T follicular helper cell (primary cell): ENCODE measurements at places on chromosomes 11 and 22.

- DNase-seq: no peak
These were observed 56.1 kb upstream of the NARS2 start for GRCh38 chr11:78630561-78631303.

DNA sequence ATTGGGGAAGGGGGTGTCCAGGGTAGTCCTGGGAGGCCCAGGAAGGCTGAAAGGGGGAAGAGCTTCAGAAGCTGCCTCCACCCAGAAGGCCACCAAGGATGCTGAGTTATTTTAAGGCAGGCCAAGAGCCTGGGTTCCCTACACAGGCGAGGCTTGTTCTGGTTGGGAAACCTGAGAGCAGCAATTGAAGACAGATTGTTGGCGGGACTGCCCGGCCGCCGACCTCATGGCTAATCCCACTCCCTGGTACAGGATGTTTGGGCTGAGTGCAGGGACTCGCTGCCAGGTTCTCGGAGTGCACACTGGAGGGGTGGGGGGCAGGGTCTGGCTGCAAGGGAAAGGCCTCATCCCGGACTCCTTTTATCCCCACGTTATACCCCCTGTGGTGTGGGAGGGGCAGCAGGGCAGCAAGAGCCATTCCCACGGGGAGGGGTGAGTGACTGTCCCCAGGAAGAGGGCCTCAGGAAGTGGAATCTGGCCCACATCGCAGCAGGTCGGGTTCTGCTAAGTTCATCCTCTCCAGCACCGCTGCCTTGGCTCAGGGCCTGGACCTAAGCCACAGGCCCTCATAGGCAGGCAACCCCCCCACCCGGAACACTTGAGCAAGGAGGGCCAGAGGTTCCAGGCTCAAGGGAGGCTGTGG, 43.6 kb upstream of the PRR5 start:
- no peak for DNase-seq

GRCh38 chr11:63494975-63495374, 4.0 kb upstream of the PLAAT5 start:
- DNase-seq: no peak

- DNase-seq: no peak
These were observed 5.5 kb upstream of the CYTH4 start for GRCh38 chr22:37276776-37277175.

GRCh38 chr11:71929491-71929890, 645 bp downstream of the RNF121 start:
- DNase-seq: no peak

- no peak for DNase-seq
These were observed 62.3 kb upstream of the SCUBE2 start for GRCh38 chr11:9153651-9154050.

DNA sequence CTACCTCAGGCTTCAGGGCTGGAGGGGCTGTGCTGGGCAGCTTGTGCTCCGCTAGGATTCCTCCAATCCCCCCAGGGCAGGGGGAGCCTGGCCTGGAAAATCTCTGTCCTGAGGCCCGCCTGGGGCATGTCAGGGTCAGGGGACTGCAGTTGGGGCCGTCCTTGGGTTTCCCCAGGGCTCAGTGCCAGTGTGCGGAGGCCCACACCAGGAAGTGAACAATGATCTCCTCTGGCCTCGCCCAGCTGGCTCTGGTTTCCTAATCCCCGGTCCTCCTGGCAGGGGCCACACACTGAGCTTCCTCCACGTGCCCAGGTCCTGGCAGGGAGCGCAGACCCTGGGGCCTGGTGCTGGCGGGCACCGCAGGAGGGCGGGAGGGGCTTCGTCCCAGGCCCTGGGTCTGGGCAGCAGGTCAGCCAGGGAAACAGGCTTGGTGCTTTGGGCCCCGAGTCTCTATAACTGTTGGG, 1.4 kb upstream of the MUC2 start:
- DNase-seq: no peak

- no peak for DNase-seq
These were observed 8.1 kb upstream of the RASL10A start for GRCh38 chr22:29323641-29324040.

GRCh38 chr11:109726061-109726460, 304.1 kb downstream of the C11orf87 start:
- no peak for DNase-seq

GRCh38 chr22:20499769-20500168, 4.2 kb upstream of the KLHL22 start:
- no peak for DNase-seq

- DNase-seq: no peak
These were observed 5.7 kb upstream of the MMP20 start for GRCh38 chr11:102630598-102631448.

- DNase-seq: no peak
These were observed 76.1 kb downstream of the PPFIBP2 start for GRCh38 chr11:7589861-7590260.

GRCh38 chr11:100484948-100485347, 202.1 kb upstream of the ARHGAP42 start:
- no peak for DNase-seq

GRCh38 chr22:22684580-22685561, 40.5 kb downstream of the GGTLC2 start:
- no peak for DNase-seq

DNA sequence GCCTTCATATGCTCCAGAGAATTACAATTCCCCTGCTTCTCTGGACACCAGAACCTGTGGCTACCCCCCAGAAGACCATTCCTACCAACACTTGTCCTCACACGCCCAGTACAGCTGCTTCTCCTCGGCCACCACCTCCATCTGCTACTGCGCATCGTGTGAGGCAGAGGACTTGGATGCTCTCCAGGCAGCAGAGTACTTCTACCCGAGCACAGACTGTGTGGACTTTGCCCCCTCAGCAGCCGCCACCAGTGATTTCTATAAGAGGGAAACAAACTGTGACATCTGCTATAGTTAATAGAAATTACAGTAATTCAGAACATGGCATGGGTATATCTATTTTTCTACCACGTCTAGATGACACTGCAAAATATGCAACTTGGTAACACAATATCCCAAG, 9.8 kb downstream of the POU2AF3 start:
- no peak for DNase-seq

GRCh38 chr11:34395916-34396550, 38.2 kb upstream of the ABTB2 start:
- DNase-seq: no peak

GRCh38 chr11:34296412-34296811, 61.4 kb downstream of the ABTB2 start:
- no peak for DNase-seq

DNA sequence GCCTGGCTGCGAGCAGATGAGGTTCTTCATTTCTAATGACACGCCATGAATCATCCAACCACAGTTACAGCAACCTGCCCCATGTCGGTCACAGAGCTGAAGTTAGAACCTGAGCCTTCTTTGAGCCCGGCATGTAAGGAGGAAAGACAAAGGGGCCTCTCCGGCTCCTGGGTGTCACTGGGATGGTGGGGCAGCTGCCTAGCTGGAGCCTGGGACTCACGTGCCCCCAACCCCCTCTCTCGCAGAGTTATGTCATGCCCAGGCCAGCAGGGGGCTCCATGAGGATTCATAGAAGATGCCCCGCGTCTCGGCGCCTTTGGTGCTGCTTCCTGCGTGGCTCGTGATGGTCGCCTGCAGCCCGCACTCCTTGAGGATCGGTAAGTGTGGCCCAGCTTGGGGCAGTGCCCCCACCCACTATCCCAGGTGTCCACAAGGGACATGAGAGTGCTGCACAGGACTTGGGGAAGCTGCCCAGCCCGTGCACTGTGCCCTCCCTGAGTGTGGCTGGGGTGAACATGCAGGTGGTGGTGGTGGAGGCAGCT, 148.5 kb downstream of the GRIK4 start:
- DNase-seq: no peak

GRCh38 chr11:130206141-130206540, 46.6 kb downstream of the ST14 start:
- DNase-seq: no peak

- DNase-seq: no peak
These were observed 46.5 kb downstream of the RPL27A start for GRCh38 chr11:8729067-8729466.

DNA sequence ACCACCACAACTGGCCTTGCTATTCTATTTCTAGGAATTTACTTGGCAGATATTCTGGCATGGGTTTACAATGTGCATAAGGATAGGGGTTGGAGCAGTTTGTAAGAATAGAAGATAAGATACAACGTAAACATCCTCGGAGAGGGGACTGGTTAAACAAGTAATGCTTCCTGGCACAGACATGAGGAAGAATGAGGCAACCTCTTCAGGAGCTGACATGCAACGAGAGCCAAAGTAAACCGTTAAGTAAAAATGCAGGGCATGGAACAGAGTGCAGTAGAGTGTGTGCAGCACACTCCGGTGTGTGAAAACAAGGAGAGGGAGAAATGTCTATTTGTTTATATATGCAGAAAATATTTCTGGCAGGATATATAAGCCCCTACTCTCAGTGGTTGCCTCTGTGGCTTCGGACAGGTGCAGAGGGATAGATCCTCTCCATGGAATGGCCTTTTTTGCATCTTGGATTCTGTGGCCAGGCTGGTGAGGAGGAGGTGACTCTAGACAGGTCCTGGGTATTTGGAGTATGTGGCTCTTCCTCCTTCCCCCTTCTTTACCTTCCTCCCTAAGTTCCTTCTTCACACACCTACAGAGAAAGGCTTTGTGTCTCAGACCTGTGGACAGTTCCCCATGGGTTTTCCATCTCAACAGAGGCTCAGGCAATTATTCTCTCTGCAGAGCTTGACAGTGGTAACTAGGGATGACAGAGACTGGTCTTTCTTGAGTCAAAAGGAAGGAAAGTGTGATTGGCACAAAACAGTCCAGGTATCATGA, 2.5 kb downstream of the RAB36 start:
- no peak for DNase-seq

- no peak for DNase-seq
These were observed 96.9 kb downstream of the TEAD1 start for GRCh38 chr11:12770966-12771597.

DNA sequence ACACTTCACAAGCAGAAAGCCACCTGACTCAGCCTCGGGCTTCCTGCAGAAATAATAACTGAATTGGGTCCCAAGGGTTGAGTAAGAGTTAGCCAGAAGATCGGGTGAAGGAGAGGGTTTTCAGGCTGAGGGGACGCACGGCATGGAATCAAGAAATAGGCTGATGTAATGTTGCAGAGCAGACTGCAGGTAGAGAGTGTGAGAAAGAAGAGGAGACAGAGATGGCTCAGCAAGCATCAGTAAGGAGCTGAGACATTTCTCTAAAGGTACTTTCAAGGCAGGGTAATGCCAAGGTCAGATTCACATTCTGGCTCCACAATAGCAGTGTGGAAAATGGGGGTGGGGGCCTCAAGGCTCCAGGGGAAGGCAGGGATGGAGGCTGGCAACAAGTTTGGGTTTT, 18.6 kb downstream of the HIRA start:
- DNase-seq: no peak

DNA sequence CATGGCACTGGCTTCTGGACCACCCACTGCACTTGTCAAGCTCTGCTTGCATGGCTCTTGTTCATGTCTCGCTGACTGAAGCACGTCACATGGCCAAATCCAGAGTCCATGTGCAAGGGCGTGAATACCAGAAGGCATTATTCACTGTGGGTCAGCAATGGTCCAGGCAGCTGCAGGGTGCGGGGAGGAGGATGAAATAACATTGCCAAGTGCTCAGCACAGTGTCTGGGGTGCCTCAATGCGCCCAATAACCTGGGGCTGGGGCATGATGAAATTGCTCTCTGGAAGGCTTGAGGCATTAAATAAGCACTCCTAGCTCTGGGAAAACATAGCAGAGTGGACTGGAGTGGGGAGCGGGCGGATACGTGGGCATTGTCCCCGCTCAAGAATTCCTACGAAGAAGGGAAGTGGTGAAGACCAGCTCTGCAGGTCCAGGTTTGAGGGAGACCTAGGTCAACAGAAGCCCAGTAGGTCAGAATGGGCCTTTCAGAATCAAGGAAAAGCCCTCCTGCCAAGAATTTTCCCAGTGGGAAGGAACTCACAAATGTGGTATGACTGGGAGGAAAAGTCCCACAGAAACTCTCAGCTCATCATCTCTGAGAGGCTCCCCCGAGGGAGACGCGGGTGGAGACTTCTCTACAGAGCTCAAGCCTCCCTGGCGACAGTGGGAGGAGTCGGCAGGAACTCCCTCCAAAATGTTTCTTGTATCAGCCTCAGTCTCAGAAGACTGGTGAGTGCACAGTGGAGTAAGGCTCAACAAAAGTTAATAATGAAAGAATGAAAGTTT, 15.3 kb upstream of the ACCSL start:
- DNase-seq: no peak

DNA sequence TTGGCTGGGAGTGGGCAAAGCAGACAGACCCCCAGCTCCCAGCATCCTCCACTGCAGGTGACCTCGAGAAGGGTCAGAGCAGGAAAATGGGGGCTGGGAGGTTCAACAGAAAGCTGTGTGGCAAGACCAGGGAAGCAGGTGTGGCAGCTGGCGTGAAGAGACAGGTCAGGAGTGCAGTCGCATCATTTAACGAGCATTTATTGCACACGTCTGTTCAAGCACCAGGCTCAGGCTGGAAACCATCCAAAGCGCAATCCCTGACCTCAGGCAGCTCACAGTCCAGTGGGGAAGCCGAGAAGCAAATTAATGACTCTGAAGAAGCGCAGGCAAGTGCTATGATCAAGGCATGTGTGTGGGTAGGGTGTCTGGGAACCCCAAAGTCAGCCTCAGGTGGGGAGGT, 7.4 kb downstream of the SLC25A45 start:
- no peak for DNase-seq

- DNase-seq: no peak
These were observed 228.0 kb downstream of the AASDHPPT start for GRCh38 chr11:106305458-106305857.

GRCh38 chr11:123137431-123138224, 57.4 kb downstream of the CLMP start:
- no peak for DNase-seq

DNA sequence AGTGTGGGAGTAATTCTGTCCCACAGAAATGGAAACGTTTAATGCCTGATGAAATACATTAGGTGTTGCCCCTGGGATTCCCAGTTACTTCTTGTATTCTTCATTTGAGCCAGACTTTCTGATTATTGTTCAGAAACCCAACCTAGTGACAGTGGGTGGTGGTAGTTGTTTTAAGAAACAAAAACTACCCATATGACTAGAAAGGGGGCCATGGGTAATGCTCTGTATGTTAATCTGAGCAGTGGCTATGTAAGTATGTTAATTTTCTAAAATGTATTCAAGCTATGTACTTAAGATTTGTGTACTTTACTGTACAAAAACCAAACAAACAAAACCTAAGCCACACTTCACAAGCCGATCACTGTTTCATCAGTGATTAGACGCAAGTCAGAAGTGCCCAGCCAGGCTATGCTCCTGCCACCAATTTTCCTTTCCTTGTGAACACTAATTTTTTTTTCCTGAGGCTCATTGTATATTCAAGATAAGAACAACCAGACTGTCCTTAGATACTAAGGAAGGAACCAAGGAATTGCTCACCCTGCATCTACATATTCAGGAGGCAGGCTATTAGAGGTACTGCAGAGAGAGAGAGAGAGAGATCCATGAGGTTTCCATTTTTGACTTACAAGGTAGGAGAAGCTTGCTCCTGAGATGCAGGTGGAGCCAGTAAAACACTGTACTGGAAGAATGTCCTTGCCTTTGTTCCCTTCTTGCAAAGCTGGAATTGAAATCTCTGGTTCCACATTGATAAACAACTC, 122.7 kb downstream of the DBX1 start:
- DNase-seq: no peak

- DNase-seq: peak; percentile 19
These were observed 18.7 kb upstream of the JHY start for GRCh38 chr11:122863704-122864326.
